Mesothelial cell of epicardium (in vitro differentiated cells): ENCODE measurements at places on chromosomes 2 and 18.

DNA sequence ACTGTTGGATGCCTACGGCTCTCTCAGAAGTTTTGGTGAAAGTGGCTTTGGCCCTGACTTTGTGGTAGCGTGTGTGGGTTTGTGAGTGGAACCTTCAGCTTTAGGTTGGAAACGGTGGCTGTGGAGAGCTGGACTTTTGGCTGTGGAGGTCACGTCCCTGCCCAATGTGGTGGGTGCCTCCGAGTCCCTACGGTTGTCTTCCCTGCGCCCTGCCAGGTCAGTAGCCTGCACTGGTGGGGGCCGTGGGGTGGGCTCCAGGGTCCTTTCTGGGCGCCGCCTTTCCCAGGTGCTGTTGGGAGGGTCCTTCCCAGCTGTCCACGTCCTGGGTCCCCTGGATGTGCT is 11.1 kb downstream of the COLEC11 start:
- DNase-seq: no peak

GRCh38 chr18:644395-645004 is 13.0 kb upstream of the TYMS start:
- no peak for DNase-seq

DNA sequence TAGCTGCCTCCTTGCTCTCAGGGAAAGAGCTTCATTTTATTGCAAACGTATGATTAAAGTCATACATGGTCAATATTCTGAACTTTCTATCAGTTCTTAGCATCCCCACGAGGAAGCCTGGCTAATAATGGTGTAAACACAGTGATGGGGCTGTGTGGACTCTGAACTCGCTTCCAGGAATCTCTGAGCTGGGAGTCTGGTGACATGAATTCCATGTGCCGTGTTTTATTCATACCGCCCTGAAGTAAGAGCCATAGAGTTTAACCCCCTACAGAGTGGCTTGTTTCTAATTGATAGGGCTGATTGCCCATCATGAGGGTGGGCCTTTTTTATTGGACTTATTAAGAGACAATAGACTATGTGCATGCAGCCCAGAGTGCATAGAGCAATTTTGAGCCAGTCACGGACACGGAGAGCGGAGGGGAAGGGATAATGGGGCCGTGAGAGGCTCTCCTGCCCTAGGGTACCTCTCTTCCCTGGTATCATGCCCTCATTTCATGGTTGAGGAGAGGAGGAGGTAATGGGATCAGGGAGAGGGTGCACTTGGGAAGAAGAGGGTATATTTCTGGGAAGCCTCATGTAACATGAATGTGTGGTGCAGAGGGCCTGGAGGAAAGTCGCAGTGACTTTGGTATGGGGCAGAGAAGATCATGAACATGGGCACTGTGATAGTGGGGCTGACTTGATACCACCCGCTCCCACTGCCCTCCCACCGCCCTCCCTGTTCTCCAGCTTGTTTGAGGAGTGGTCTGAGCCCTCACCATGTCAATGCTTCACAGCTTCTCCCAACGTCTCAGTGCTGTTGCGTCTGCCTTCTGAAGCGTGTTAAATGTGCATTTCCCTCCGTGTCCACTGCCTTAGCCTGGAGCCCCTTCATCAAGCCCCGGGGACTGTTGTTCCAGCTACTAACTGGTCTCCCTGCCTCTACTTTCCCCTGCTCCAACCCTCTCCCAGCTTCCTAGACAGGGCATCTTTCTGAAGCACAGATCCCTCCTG is 73.2 kb downstream of the IL1R2 start:
- no peak for DNase-seq

- no peak for DNase-seq
These were observed 83.3 kb upstream of the EPAS1 start for GRCh38 chr2:46213906-46214305.

DNA sequence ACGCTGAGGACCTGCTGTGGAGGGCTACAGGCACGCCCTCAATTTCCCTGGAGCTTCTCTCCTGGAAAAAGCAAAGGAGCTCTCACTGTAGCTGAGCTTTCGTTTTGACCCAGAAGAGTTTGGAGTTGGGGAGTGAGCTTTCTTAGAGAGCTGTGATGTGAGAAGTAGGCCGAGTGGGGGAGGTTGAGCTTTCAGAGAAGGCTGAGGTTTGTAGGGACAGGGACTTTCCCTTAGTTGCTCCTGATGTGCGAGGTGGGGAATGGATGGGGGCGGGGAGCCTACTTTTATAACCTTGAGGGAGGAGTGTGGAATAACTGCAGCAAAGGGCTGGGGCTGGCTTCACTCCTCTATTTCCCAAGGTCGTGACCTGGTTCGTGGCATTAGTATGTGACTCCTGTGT is 47.1 kb downstream of the ZNF532 start:
- no peak for DNase-seq

DNA sequence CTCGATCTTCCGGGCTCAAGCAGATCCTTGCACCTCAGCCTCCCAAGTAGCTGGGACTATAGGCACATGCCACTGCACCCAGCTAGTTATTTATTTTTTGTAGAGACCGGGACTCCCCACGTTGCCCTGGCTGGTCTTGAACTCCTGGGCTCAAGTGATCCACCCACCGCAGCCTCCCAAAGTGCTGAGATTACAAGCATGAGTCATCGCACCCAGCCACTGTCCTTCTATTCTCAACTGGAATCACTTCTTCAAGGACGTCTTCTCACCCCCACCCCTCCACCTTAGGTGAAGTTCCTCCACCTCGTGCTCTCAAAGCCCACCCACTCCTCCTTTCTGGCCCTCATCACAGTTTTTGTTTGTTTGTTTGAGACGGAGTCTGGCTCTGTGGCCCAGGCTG is 54.0 kb upstream of the REL start:
- DNase-seq: no peak

GRCh38 chr2:168538534-168538933 is 82.5 kb downstream of the CERS6 start:
- DNase-seq: no peak

GRCh38 chr2:152335726-152336118 is 748 bp downstream of the FMNL2 start:
- no peak for DNase-seq

DNA sequence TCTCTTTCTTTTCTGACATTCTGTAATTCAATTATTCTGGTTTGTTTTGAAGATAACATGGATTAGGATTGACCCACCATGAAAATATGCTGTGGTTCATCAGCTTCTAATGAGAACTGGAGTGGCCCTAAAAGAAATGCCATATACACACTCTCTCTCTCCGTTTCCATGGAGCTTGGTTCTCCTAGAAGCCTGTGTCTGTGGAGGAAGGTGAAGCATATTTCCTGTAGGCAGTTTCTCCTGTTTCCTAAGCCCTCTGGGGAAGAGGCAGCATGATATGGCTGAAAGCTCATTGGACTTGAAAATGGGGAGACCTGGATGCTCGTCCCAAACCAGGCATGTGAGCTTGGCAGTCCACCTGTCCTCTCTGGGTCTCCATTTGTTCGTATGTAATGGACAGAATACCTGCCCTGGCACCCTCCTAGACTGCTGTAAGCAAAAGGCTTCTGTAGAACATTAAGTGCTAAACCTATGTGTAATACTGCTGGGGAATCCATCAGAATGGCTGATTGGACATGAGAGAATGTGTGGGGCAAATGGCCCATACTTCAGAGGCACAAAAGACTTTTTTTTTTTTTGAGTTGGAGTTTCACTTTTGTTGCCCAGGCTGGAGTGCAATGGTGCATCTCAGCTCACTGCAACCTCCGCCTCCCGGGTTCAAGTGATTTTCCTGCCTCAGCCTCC is 75.3 kb upstream of the PPP1CB start:
- no peak for DNase-seq

GRCh38 chr2:188937228-188938220 is 36.6 kb upstream of the COL3A1 start:
- DNase-seq: no peak

DNA sequence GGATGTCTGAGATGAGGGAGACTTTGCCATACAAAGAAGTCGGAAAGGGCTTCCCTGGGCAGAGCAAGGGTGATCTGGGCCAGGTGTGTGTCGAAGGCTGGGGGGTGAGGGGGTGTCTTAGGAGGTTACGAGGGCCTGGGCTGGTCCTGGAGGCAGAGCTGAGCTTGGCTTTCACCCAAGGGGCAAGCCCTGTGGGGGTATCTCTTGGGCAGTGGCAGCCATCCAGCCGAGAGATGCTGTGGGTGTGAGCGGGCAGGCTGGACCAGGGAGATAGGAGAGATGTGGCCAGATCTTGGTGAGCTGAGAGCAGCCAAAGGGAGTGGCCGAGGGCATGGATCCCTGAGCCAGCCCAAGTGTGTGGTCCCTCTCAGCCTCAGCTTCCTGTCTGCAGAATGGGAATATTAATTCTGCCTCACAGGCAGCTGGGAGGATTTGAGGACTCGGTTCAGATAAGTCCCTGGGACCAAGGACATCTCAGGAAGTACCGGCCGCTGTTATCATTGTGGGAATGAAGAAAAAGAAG is 33.0 kb downstream of the MAL start:
- DNase-seq: no peak

DNA sequence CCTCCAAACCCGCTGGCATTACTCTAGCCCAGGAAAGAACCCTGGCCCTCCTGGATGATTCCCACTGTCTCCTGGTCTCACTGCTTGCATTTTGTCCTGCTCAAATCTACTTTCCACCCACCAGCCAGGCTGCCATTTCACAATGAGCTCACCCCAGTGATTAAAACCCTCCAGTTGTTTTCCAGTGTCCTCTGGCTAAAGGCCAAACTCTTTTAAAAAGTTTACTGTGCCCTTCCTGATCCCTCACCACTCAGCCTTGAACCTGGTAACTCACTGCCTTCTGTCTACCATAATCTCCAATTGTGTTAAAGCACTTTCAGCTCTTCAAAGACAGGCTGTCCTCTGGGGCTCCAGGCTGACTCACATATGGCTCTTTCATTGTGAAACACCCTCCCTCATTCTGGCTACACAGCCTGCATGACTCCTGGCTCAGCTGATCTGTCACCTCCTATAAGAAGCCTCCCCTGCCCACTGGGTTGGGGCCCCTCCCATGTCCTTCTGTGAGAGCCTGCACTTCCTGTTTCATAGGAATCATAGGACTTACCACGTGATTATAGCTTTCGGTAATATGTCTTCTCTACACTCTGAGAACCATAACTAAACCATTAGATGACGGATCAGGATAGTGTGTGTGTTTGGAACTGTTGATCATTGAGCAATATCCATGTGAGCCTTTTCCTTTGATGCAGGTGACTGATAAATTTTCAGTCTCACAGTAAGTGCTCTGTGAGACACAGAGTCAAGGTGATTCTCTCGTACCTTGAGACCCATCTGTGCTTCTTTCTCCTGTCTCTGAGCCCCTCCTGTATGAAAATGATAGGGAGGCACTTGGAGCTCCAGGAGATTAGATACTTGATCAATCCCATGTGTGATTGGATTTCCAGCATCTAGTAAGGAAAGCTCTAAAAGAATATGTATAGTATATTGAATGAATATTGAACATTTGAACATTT is 590.8 kb upstream of the ID2 start:
- no peak for DNase-seq

GRCh38 chr18:73959352-73959751 is 188.3 kb downstream of the FBXO15 start:
- DNase-seq: no peak
